Panc1 (cell line): ENCODE measurements at places on chromosomes 7 and 10.
A peak's percentile ranks its signal among the peaks of the same experiment; 100 is the strongest.

- no peak for DNase-seq
These were observed 15.6 kb downstream of the CPED1 start for GRCh38 chr7:121003986-121004685.

- no peak for DNase-seq
These were observed 140.9 kb downstream of the PTPRN2 start for GRCh38 chr7:158446706-158447105.

DNA sequence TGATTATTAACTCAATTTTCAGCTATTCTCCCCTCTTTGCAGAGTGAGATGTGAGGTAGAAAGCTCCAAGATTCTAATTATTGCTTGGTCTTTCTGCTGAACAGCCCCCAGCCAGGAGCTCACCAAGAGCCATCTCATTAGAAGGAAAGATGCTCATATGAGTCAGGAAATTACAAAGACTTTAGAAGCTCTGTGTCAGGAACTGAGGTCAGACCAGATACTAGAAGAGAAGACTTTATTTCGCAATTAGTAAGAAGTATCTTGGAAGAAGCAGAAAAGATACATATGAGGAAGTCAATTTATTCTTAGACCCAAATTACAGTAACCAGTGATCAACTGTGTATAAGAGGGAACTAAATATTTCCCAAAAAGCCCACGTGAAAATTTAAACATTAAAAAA is 626.9 kb downstream of the ZWINT start:
- no peak for DNase-seq

- DNase-seq, result no peak
These were observed 8.6 kb downstream of the WNT16 start for GRCh38 chr7:121337398-121337797.

DNA sequence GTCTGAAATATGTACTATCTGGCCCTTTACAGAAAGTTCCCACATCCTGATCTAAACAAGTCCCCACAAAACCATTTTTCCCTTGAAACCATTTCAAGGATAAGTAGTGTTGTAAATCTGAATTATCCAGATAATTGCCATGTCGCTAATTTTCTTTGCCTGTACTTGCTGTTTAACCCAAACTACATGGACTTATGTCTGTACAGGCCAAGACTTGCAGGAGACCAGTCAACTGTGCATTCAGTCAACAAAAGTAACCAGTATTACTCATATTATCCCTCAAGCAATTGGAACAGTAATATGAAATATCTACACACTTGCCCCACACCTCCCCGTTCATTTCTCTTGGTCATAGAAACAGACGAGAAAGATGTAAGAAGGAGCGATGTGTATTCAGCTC is 347.8 kb upstream of the NFE2L3 start:
- no peak for DNase-seq

DNA sequence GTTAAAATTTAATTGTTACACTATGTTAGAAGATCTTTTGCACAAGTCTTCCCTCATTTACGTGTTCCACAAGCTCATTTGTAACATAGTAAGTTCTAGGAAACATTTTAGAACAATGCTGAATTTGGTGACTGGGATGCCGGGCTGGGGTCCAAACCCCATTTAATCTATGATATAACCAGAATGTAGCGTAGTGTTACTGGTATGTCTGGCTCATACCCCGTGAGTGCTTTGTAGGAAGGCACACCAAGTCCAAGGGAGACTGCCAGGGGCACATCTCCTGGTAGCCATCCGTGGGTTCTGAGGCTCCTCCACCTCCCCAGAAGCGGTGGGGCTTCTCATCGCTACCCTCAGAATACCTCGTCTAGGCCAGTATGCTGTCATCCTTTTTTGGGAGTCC is 21.3 kb upstream of the TMEM236 start:
- no peak for DNase-seq

GRCh38 chr10:113987805-113988204 is 55.9 kb upstream of the ADRB1 start:
- DNase-seq, result no peak

- no peak for DNase-seq
These were observed 21.3 kb downstream of the VOPP1 start for GRCh38 chr7:55550841-55551537.

DNA sequence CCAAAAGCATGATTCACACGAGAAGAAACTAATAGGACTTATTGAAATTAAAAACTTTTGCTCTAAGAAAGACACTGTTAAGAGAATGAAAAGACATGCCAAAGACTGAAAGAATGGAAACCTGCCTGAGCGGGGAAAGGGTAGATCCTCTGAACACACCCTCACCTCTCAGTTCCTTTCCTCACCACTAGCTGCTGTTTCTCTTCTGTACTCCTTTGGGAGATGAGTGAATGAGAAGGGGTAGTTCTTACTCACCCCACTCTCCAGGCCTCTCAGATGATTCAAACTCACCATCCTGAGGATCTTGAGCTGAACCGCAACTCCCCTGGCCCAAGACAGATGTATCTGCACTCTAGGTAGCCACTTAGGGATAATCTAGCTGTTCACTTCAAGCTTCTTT is 41.9 kb downstream of the IQUB start:
- DNase-seq, result no peak

DNA sequence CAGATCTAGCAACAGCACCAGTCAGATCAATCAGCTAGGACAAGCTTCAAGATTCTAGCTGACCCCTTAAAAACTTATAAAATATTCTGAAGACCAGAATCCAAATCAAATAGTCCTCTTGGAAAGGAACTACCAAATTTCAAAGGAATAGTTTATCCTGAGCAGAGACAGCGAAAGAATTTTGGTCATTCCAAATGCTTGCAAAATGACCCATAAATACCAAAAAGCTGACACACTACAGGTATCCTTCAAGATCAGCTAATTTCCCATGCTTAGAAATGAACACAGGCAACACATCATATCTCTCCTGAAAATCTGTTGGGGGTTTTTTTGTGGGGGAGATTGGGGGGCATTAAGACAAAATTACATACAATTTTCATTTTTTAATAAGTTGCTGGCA is 78.8 kb downstream of the PDSS1 start:
- no peak for DNase-seq

DNA sequence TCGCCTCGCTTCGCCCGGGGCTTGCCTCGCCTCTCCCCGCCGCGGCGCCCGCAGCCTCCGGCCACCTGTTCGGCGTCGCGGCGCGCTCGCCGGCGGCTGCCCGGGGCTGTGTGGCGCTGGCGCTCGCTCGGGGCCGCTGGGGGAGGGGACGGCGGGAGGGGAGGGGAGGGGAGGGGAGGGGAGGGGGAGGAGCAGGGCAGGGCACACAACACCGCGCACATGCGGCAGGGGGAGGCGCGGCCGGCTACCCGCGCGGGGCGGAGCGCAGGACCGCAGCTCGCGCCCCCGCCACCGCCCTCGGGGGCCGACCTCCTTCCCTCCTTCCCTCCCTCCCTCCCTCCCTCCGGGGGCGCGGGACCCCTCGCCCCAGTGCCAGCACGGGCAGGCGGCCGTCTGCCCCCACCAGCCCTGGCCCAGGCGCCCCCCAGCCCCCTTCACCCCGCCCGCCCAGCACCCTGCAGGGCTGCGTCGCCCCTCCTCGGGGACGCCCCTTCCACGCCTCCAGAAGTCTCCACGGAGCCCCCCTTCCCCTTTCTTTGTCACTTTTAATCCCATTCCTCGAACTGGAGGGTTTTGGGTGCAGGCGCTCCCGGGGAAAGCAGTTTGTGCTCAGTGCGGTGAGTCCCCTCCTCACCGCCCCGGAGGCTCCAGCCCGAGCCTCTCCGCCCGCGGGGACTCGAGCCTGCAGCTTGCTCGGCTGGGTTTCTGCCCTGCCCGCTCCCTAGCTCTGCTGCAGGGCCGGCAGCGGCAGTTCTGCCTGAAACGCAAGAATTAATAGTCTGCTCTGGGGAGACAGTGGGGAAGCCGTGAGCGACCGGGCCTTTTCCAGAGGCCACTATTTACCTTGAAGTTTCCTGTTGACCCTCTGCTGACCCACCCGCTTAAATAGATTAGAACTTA is at the start of gene PARD3:
Gene PARD3 (minus strand): TSS at position 112 of the 900 bp plus-strand sequence. CDS start 301 bp downstream, outside the sequence.
- DNase-seq, result no peak

DNA sequence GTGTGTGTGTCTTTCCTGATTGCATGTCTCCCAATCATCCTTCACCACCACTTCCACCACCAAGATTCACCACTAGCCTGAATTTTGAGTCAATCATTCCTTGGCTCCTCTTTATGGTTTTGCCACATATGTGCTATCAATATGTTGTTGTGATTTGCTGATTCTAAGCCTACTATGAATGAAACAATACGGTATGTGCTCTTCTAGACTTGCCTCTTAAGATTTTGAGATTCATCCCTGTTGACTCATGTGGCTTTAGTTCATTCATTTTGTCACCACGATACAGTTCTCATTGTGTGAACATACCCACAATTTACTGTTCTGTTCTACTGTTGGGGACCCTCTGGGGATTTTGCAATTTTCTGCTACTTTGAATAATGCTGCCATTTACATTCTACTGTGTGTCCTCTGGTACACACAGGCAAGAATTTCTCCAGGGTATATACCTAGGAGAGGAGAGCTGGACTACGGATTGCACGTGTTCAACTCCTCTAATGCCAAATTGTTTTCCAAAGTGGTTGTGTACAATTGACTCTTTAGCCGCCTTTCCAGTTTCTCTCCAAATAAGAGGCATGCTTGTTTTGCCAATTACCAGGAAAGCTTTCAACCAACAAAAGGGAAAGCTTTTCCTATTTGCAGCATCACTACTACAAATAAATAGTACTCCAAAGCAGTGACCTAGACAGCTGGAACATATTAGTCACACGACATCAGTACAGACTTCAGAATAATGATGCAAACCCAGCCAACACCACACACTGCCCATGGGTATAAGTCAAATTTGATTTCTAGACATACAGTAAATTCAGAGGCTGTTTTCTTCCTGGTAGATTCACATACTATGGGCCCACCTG is 30.0 kb downstream of the SGMS1 start:
- peak; percentile 61 for DNase-seq

DNA sequence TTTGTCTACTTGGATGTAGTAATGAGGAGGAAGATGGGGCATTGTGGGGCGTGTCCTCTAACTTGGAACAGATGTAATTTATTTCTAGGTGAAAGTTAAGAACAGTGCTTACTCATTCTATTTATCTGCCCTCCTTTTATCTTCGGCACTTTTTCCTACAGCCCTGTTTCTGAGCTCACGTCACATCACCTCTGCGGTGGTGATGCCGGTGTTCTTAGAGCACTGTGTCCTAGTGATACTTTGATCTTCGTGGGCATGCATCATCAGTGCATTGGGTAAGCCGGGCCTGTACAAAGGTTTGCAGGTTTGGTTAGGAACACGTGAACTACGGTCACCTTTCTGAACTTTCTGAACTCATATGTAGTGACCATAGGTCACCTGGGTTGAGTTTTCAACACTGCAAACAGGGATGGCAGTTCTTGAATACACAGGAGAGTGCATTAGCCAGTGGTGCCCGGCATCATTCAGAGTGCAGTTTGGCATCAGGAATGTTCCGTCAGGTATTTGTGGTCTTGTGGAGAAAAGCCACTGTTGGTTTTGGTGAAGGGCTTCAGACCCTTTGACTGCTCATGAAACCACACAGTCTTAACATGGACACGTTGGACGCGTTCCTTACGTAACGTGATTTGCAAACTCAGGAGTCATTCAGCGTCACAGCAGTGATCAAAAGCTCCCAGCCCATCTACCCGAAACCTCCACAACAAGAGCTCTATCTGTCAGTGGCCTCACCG is 5.6 kb downstream of the POR start:
- DNase-seq, result no peak

DNA sequence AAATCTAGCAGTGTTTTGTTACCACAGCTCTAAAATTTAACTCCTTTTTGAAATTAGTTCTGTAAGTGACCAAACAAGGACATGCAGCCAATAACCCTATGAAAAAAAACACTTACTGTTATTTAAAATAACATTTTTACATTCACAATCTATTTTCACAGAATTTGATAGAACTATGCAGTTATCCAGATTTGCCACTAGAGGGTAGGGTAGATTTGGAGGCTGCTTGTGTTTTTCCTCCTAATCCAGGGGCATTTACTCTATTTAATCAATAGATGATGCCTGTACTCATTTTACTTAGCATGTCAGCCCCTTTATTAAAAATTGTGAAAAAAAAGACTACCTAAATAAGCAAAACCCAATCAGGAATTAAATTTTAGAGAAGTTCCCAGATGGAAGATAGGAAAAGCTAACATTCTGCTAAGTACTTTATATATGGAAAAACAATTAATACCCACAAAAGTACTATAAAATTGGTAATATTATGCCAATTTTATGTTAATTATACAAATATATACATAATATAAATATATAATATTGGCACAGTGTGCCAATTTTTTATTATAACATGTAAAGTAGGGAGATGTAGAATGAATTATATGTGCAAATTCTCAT is 18.1 kb upstream of the LIPK start:
- no peak for DNase-seq

DNA sequence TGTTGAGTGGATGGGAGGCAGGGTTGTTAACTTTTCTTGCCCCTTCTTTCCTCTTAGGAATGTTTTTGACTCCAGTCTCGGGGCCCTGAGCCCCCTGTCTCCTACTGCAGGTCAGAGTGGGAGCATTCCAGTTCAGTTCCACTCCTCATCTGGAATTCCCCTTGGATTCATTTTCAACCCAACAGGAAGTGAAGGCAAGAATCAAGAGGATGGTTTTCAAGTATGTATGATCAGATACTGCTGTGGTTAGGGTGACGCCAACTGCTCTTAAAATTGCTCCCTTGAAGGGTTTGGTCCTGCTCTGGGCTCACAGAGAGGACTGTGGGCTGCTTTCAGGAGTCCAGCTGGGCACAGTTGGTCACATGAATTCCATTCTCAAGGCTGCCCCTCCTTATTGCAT is 22.0 kb downstream of the VWA2 start:
- no peak for DNase-seq

DNA sequence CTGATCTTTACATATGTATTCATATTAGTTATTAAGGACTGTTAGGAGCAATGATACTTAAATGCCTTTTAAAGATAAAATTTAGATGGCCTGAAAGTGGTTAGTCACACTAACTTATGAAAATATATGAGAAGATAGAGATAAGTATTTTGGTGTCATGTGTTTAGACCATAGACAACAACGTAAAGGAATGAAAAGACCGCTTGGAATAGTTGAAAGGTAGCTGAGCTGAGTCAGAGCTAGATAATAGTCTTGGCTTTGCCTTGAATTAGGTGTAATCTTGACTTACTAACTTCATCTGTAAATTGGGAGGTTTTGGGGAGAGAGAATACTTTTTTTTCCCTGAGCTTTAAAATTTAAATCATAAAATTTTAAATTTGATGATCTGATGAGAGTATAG is 127.0 kb downstream of the LYZL1 start:
- no peak for DNase-seq
